Occipital lobe (tissue), 3 donors: ENCODE measurements at places on chromosomes 12 and 14. TPM values are rescaled to one million over a fixed set of nuclear protein-coding genes. Genes with fewer than 3 reads are reported as not detected.

Gene MYO1H
- total RNA-seq: 0.16 TPM

Gene CCDC196
- not detected for total RNA-seq

Gene RTL1
- total RNA-seq: not detected

Gene CIT
- total RNA-seq: 13.3 TPM

Gene TSHR
- total RNA-seq: under 0.01 TPM

Gene TEX52
- not detected for total RNA-seq

Gene KCNC2
- total RNA-seq: 21.1 TPM

DNA sequence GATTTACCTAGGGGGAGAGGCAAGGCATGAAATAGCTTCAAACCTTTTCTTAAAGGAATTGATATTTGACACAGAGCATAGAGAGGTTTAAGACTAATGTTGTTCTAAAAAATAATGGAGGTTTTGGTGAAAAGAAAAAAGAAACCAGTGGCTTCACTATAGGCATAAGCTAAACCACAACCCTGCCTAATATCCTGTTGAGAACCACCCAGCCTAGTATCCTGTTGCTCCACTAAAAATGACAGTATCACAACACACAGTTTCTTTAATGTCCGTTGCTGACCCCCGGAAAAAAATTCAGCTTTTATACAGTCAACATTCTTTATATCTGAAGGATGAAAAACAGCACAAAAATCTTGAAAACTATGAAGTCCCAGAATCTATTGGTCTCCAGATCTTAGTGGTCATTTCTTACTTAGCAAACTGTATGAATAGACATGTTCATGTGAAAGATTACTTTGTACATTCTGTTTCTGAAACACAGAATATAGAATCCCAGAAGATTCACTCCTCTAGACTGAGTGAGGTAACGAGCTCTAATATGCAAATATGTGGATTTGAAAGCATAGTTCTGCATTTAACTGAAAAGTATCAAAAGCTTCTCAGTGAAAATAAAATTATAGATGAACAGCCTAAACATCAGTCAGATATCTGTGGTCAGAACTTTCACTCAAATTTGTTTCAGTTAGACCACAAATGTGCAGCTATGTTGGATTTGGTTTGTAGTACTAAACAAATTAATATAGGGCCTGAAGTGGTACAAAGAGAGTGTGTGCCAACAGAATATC, 40.5 kb downstream of the GALC start:
- no peak for DNase-seq

- no peak for DNase-seq
Observed at GRCh38 chr12:67237231-67237630, 31.9 kb upstream of the CAND1 start.

- no peak for DNase-seq
Observed at GRCh38 chr12:57449375-57449774, 5.7 kb upstream of the INHBE start.

GRCh38 chr14:98802044-98802443, 470.0 kb downstream of the BCL11B start:
- no peak for DNase-seq

- DNase-seq: no peak
Observed at GRCh38 chr14:98682726-98683125, 589.3 kb downstream of the BCL11B start.

- no peak for DNase-seq
Observed at GRCh38 chr12:71558445-71558844, 105.2 kb downstream of the ZFC3H1 start.

- peak; percentile 30 for DNase-seq
Observed at GRCh38 chr14:52313903-52314594, at the start of gene PTGER2. PTGER2 (plus strand) TSS chr14:52314312; CDS start chr14:52314549, 237 bp downstream.

GRCh38 chr12:7310070-7310469, 6.2 kb downstream of the ACSM4 start:
- no peak for DNase-seq

DNA sequence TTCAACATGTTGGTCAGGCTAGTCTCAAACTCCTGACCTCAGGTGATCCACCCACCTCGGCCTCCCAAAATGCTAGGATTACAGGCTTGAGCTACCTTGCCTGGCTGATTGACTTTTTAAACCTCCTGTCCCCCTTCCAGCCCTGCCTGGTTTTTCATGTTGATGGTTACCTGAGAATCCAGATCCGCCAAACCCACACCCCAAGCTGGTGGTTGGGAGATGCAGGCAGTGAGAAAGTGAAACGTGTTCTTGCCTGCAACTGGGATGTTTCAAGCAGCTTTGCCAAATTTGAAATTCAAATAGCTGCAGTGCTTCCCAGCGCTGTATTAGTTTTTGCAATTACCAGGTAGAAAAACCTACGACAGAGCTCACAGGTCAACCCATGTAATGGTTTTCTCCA, 238.3 kb upstream of the PWP1 start:
- DNase-seq: no peak

DNA sequence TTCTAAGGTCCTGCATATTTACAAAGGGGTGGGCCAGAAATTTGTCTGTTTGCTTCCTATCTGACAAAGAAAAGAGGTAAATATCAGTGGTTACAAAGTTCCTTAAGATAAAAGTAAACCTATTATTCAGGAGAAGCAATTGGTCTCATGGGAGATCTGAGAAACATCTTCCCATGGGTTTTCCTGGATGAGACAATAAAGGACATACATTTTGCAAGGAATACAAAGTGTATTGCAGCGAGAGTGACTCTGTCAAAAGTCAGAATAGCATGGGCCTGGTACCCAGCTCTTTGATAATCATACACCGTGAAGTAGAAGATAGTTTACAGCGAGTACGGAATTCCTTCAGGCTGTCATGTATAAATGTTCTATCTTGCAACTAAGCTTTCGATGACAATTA, 14.2 kb downstream of the LRRK2 start:
- no peak for DNase-seq

- no peak for DNase-seq
Observed at GRCh38 chr14:37948266-37948665, 259.4 kb upstream of the SSTR1 start.

DNA sequence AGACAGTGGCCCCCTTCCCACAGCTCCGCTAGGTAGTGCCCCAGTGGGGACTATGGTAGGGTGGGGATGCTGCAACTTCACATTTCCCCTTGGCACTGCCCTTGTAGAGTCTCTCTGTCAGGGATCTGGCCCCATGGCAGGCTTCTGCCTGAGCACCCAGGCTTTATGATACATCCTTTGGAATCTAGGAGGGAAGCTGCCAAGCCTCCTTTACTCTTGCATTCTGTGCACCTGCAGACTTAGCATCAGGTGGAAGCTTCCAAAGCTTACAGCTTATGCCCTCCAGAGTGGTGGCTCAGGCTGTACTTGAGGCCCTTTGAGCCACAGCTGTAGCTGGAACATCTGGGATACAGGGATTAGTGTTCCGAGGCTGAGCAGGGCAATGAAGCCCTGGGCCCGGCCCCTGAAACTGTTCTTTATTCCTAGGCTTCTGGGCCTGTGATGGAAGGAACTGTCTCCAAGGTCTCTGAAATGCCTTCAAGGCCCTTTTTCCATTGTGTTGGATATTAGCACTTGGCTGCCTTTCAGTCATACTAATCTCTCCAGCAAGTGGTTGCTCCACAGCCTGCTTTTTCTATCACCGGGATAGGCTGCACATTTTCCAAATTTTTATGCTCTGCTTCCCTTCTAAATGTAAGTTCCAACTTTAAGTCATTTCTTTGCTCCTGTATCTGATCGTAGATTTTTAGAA, 22.2 kb upstream of the OR6J1 start:
- no peak for DNase-seq

DNA sequence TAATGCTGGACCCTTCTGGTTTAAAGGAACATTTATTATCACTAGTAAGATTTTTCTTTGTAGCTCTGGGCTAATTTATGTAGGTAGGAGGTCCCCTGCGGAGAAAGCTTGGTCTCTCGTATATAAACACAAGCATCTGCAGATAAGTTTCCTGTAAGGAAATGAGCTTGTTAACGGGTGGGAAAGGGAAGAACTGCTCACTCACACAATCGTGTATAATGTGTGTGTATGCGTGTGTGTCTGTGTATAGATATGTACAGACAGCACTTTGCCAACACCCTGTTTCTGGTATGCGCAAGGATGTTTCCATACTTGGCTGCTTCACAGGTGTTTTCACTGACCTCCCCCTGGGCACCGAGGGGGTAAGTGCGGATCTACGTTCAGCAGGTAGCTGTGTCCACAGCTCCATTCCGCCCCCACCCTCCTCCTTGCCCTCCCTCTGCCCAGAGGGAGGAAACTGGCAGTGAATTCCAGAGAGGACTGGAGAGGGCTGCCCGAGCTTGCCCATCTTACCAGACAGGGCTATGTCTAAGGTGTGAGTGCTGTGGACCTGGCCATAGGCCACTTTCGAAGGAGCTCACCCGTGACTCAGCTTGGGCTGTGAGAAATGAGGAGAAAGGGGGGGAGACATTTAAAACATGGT, 65.2 kb downstream of the NINJ2 start:
- no peak for DNase-seq

- DNase-seq: no peak
Observed at GRCh38 chr14:89178800-89179535, 238.1 kb downstream of the FOXN3 start.

GRCh38 chr12:109582636-109583035, 9.0 kb downstream of the MVK start:
- no peak for DNase-seq

GRCh38 chr12:10319388-10319787, 11.7 kb downstream of the KLRD1 start:
- no peak for DNase-seq

- no peak for DNase-seq
Observed at GRCh38 chr12:47038270-47038748, 41.1 kb upstream of the PCED1B start.

GRCh38 chr14:28823245-28823644, 56.7 kb downstream of the FOXG1 start:
- no peak for DNase-seq

- DNase-seq: no peak
Observed at GRCh38 chr14:34981743-34982420, 910 bp upstream of the SRP54 start.

GRCh38 chr14:99516871-99517642, 35.8 kb downstream of the CCNK start:
- DNase-seq: no peak

GRCh38 chr12:43758247-43758727, 303 bp downstream of the PUS7L start:
- DNase-seq: peak; percentile 70

- DNase-seq: no peak
Observed at GRCh38 chr12:108642269-108642870, 8.7 kb upstream of the SELPLG start.

DNA sequence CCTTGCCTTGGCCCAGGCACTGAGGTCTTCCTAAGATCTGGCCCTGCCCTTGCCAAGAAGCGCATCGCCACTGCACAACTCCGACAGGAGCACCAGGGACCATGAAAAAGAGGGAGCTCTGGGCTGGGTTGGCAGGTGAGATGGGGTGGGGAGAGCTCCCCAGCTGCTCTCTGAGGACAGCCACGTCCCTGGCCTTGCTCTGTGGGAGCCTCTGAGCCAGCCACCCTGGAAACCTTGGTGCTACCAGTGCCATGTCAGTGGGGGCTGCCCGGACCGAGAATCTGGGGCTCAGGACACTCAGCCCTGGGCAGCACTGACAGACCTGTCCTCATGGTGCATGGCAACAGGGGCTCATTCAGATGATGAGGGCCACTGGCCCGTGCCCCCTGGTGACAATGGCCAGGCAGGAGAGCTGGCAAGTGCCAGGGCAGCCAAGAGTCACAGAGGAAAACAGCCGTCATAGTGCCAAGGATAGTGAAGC, 134.8 kb downstream of the ZFP36L1 start:
- no peak for DNase-seq

DNA sequence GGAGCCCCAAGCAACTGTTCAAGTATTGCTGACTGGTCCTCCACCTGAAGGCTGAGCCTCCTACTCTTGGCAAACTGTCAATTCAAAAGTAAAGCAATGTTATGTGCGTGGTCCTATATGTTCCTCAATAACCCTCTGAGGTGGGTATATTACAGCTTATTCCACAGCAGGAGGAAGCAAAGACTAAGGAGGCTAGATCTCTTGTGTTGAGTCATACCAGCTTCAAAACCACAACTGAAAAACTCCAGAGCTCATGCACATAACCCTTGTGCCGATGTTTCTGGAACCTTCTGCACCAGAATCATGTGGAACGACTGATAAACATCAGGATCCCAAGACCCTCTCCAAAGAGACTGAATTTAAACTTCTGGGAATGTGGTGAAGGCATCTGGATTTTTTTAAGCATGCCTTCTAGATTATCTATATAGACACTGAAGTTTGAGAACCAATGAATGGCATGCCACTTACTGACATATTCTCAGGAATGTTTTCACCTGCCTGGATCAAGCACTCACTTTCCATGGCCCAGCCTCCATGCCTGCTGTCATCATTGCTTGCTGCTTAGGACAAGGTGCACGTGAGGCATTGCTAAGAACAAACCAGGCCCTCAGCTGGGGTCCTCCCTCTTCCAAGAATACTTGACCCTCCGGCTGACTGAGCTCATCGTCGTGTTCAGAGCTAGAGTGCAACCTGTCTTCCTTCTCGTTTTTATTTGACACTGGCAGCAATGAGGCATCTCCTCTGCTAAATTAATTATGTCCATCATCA, 194.7 kb downstream of the BCL11B start:
- no peak for DNase-seq

DNA sequence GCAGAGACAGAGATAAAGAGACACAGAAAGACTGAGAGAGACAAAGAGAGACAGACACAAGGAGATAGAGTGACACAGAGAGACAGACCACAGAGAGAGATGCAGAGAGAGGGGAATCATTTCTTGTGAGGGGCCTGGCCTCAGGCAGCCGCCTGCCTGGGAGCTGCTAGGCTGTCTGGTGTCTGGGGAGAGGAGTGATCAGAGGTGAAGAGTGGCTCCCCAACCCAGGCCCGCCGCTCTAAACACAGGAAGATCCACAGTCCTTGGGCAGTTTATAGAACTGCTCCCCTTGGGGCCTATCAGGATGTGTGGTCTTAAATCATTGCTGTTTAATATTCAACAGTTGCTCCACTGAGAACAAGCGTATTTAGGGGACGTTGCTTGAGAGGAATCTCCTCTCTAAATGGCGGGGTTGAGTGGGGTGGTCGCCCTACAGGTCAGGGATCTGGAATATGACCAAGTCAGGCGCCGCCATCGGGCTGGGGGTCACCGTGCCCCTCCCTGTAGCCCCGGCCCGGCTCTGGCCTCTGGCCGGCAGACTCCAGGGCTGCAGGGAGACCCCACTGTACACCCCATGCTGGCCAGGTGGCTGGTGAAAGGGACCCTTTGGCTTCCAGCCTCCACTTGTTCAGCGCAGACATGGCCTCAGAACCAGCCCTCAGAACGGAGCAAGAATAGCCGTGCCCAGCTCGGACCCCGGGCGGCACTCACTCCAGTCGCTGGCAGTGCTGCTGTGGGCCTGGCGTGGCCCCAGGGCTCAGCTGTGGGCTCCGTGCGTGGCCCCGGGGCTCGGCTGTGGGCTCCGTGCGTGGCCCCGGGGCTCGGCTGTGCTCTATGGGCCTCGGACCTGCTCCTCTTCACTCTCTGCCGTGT, 89.4 kb downstream of the GALNT9 start:
- DNase-seq: no peak

DNA sequence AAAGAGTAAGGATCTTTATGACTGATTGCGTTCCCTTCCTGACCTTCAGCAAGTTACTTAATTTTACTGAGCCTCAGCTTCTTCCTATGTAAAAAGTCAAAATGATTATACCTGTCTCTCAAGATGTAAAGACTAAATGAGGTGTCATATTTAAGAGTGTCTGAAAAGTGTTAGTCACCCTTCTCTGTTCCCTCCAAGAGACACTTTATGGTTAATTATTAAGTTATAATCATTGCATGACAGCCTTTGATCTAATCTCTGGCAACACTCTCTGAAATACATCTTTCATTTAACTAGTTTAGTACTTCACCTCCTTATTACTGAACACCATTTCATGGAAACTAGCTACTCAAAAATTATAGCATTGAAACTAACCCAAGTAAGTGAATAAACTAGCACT, 54.8 kb downstream of the BMAL2 start:
- DNase-seq: no peak

- DNase-seq: no peak
Observed at GRCh38 chr12:115712676-115713075, 564.8 kb downstream of the MED13L start.
